ENCODE measurements at places on chromosomes 11 and 22.

DNA sequence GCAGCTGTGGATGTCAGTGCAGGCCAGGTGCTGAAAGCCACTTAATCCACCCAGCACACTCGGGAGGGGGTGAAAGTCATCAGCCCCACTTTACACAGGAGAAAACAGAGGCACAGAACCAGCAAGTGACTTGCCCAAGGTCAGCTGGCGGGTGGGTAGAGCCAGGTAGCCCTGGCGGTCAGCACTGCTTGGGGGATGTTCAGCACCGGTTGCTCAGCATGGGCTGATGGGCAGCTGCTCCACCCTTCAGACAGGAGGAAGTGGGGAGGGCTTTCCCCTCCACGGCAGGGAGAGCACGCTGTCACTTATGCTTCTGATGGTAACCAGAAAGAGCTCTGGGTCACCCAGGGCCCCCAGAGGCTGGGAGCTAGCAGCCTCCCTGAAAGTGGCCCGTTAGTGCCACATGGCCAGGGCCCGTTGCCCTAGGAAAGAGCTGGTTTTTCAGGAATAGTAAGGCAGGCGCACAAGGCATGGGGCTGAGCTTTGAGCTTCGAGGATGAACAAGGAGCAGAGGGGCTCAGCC lies 417.9 kb downstream of the CTTN start:
- no peak for DNase-seq

DNA sequence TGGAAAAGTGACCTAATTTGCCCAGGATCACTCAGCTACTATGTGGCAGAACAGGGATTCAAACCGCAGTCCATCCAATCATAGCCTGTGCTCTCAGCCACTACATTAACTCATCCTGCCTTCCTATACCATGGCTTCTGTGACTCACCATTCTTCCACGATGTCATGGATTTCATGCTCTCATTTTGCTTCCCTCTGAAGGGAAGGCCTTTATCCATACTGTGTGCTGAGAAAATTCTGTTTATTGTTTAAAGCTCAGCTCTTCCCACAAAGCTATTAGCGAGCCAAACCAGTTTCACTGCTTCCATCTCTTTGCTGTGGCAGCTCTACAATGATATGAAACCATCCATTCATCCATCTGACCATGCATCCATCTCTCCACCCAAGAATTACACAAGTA lies 289.9 kb downstream of the TENM4 start:
- DNase-seq: peak; percentile 49

DNA sequence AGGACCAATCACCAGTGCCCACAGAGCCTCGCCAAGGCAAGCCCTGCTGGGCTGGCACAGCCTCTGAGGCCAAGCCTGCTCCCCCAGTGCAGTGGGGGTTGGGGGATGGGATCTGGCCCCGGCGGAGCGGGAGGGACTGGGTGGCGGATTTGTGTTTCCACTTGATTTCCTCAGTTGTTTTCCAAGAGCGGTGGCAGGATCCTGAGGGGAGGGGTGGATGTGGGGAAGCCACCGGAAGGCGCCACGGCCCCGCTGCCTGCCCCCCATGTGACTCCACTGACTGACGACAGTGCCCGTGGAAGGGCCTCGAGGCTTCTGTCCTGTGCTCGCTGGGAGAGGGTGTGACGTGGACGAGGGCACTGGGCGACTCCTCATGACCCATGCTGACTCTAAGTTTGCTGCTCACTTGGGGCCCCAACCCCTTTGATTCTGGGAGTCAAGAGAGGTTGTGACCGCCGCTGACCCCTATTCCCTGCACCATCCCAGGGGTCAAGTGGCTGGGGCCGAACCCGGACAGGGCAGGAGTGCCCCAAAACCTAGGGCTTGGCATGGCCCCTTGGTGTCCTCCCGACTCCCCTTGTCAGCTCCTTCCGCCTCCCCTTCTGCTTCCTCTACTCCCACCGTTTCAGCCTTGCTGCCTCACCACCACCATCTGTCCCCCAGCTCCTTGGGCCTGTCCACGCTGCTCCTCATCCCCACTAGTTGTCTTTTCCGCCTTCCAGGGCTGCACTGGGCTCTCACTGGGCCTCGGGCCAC lies 23.5 kb upstream of the PICK1 start:
- DNase-seq: no peak

- peak; percentile 35 for DNase-seq
Observed at GRCh38 chr11:103586756-103587155, 449.7 kb upstream of the DDI1 start.

DNA sequence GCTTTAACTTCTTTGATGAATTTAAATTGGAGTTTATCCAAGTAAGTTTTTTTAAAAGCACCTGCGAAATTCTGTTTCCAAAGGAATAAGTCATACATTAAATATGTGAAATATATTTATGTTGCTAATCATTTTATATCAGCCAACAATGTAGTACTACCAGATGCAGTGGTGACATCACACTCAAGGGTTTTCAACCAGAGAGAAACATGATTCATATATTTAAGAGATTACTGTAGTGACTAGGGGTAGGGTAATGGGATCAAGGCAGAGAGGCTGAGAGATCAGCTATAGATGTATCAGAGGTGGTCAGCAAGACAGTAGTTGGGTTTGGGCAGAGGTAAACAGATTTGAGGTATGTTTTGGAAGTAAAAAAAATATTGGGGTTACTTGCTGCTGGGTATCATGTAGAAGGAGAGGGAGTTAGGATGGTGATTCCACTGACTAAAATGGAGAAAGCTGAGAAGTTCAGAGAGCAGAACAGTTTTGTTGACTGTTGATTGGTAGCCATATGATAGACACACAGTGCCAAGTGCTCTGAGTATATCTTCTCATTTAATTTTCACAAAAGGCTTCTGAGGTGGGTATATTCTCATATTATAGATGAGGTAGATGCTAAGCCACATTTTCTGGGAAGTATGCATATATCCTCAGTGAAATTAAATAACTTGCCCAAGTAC lies 39.4 kb downstream of the CEP57 start:
- DNase-seq: peak; percentile 69

DNA sequence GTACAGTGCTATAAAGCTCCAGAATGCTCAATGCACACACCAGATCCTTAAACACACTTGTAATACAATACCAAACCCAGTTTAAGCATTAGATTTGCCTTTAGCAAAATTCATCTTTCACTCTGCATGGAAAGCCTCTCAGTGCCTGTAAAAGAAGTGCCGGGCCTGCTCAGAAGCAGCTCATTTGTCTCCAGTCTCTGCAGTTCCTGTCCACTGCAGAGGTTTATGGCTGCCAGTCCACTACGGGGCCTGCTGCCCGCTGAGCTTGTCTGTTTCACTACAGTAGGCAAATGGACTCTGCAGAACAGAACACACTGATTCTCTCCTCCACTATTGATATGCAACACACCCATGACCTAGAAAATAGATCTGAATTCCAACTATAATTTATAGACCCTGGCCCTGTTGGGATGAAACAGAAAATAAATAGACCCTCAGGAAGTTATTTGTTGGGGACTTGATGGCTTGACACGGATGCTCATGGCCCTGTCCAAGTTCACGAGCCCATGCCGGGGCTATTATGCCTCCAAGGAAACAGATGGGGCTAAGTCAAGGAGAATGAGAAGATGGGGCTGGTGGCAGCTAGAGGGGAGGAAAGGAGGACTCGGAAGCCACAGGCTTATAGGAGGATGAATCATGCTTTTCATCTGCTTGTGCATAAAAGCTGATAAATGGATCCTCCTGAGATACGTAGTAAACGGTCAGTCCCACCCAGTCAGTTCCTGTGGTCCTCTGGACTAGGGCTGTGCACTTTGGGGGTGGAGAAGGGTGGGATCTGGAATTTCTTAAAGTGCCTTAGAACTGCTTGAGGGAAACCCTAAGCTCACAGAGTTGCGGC lies 416.8 kb upstream of the TENM4 start:
- no peak for DNase-seq

- no peak for DNase-seq
Observed at GRCh38 chr11:1782031-1782590, 18.4 kb upstream of the CTSD start.

GRCh38 chr11:127003260-127003981 lies 2.9 kb upstream of the KIRREL3 start:
- DNase-seq: peak; percentile 57

DNA sequence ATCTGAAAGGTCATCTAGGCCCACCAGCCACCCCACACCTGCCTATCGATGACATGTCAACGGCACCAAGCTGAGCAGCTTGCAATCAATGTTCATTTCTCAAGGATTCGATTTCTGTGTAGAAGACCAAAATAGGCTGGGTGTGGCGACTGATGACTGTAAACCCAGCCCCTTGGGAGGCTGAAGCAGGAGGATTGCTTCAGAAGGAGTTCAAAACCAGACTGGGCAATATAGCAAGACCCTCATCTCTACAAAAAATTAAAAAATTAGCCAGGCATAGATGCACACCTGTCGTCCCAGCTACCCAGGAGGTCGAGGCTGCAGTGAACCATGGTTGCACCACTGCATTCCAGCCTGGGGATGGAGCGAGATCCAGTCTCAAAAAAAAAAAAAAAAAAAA lies 108.7 kb downstream of the MICAL3 start:
- DNase-seq: no peak

DNA sequence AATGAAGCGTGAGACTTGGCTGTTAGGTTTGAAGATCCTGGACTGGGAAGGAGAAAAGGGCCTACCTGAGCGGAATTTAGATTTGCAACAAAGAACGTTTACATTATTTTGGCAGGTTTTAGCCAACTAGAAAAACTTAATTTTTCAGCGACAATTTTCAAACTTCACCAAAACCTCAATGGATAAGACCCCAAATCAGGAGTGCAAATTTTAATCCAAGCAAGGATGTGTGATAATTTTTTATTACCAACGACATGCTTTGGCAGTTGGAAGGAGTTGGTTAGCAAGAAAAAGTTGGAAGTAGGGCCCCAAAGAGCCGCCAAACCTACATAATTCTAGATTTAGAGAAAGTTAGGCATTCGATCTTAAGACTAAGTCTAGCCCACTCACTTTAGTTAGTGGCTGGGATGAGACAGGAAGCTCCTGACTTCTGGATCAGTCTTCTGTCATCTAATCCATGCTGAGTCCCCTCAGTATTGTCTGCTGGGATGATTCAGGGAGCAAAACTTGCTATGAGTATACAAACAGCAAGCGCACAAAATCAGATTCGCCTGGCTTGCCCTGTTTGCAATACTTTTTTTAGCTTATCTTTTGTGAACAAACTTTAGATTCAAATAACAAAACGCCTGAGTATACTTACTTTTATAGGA lies 787 bp upstream of the RDX start:
- peak; percentile 18 for DNase-seq

DNA sequence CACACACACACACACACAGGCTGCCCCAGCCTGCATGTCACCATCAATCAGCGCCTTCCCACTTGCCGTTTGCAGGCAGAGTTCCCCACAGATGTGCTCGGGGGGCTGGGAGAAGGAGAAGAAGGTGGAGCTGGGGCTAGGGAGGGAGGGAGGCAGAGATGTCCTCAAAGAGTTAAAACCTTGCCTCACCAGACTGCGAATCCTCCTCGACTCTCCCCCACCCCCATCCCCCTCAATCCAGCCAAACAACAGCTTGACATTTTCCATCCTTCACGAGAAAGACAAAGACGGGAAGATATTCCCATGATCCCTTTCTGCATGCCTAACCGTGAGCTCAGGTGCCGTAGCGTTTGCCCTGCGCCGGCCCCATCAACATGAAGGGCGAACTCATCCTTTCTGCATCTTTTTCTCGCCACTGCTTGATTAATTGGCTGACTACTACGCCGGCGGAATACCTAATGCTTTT lies 365.5 kb downstream of the MIAT start:
- no peak for DNase-seq

DNA sequence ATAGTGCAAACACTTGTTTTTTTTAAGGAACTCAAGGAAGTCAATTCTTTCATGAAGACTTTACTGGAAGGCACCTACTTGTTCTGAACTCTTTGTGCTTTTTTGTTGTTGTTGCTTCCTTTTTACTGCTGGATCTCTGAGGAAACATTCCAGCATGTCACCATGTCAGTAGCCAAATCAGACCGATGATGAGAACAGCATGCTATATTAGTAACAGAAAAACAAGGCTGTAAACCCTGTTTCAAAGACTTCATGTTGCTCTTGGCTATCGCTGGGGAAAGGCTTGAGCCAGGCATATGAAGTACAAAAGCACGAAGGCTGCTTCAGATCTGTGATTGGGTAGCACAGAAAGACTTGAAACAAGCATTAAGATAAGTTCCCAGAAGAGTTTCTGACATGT lies 125.6 kb upstream of the SLC5A12 start:
- peak; percentile 51 for DNase-seq

- DNase-seq: no peak
Observed at GRCh38 chr22:43092085-43092484, 2.9 kb upstream of the TTLL1 start.

GRCh38 chr22:25892678-25893077 lies 150.7 kb downstream of the MYO18B start:
- no peak for DNase-seq

GRCh38 chr11:125376117-125376516 lies 119.9 kb downstream of the FEZ1 start:
- DNase-seq: no peak

DNA sequence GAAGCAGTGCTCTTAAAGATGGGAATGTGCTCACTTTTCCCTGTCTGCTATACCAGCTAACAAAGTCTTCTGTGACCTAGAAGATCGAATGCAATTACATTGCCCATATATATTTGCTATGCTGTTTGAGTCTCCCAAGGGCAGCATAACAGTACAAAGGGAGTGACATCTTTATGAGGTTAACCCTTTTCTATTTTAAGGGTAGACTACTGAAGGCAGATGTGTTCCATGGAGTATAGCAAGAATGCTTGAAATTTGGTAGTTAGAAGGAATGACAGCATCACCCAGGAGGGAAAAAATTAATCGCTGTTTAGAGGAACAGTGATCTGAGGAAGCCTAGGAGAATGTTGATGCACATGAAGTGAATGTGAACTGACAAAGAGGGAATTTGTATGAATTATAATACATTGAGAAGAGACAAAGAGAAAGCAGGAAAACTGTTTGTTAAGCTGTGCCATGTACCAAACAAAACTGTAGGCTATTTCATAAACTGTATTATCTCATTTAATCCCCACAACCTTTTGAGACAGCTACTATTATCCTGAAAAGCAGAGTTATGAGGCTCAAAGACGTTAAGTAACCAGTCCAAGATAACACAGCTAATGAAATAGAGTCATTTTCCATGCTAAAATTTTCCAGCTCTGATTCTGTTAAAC lies 13.0 kb downstream of the MAML2 start:
- DNase-seq: peak; percentile 52

DNA sequence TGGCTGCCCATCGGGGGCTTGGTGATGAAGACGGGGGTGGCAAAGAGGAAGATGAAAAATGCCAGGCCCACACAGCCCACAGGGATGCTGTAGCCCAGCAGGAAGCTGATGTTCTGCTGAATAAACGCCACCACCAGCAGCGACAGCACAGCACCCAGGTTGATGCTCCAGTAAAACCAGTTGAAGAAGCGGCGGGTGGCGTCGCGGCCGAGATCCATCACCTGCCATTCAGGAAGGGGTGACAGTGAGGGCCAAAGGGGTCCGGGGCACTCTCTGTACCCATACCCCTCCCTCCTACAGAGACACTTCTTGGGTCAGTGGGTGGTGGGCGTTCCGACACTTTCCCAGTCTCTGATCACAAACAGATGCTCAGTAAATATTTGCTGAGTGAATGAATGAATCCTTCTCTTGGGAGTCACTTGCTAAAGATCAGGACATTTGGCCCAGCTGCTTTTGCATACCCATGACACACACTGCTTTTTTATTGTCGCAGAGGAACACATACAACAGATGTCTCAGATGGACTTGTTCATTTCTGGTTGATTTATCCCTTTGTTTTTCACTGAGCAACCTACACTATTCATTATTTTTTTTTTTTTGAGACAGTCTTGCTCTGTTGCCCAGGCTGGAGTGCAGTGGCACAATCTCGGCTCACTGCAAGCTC lies 5.2 kb downstream of the SLC15A3 start:
- no peak for DNase-seq

- DNase-seq: no peak
Observed at GRCh38 chr22:20429254-20430100, 8.1 kb downstream of the SCARF2 start.

All from fibroblast of upper back skin (primary cell).